ENCODE measurements at places on chromosomes 12 and 14. TPM values are rescaled to one million over a fixed set of nuclear protein-coding genes. Genes with fewer than 3 reads are reported as not detected.

- H3K27me3 ChIP-seq: no peaks in the 10 kb centered on the region
- DNase-seq: no peak
- H3K4me3 ChIP-seq: no peak overlapping the region
- H3K36me3 ChIP-seq: no peaks in the 10 kb centered on the region
- no peak overlapping the region for H3K27ac ChIP-seq
These were observed 143.5 kb downstream of the PAX9 start for GRCh38 chr14:36805131-36805559.

GRCh38 chr12:130288691-130289090, 49.0 kb upstream of the PIWIL1 start:
- no peaks in the 10 kb centered on the region for H3K27me3 ChIP-seq
- no peak for DNase-seq
- H3K36me3 ChIP-seq: no peaks in the 10 kb centered on the region
- H3K4me1 ChIP-seq: no peaks in the 10 kb centered on the region

The PDZRN4 gene
- total RNA-seq: 2.5 TPM

The DBX2 gene
- total RNA-seq: not detected

The SLC8B1 gene
- total RNA-seq: 36.9 TPM

The ZNF891 gene
- total RNA-seq: 4.4 TPM
